Activated naive CD8-positive, alpha-beta T cell treated with anti-CD3 and anti-CD28 coated beads for 36 hours (primary cell): ENCODE measurements at places on chromosomes 11 and 22.

DNA sequence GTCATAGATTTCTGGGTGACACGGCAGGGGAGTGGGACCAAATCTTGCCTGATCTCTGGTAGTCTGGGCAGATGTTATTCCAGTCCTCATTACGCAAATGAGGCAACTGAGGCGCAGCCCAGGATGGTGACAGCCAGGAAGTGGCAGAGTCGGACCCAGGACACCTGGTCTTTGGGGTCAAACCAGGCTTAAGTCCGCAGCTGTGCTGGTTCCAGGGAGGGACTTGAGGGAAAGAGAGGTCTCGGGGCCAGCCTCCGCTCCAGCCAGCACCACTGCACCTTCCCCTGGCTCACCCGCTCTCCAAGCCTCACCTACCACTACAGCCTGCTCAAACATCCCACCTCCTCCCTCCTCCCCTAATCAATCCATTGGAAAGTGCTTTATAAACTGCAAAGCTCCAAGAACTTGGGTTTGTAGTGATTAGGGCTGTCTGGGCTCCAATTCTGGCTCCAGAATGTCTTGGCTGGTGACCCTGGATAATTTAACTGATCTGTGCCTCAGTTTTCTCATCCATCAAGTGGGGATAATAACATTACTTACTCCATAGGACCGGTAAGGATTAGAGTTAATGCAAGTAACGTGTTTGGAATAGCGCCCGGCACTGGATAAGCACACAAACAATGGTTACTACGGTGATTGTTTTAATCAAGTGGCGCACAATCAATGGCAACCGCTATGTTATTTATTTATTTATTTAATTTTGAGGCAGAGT is 526 bp upstream of the PNPLA5 start:
- H3K36me3 ChIP-seq, result no peaks in the 10 kb centered on the region
- H3K27ac ChIP-seq, result no peak overlapping the region
- no peak overlapping the region for H3K4me3 ChIP-seq
- H3K27me3 ChIP-seq, result peaks cover 44% of the 10 kb centered on the region
- H3K4me1 ChIP-seq, result no peaks in the 10 kb centered on the region
- DNase-seq, result no peak

DNA sequence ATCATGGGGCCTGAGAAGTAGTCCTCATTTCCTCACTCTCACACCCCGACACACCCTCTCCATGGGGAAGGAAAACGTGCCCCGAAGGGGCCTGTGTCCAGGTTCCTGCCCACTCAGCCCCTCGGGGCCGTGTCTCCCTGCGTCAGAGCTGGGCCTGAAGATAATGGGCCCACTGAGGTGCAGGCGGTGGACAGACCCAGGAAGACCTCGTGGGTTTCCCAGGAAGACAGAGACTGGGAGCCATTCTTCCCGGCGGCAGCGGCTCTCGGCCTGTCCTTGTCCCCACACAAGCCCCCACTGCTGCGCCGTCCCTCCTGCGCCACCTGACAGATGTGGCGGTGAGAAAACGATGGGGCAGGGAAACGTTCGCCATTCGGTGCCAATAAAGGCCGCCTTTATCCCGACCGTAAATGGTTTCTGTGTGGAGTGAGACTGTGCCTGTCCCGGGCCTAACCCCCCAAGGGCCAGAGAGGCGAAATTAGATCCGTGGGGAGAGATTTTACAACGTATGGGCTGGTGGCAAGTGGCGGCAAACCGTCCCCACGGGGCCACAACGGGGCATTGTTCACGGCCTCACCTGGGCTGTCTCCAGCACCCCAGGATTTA is 89.0 kb downstream of the CDKN1C start:
- peaks cover 2% of the 10 kb centered on the region for H3K4me1 ChIP-seq
- no peaks in the 10 kb centered on the region for H3K36me3 ChIP-seq
- DNase-seq, result no peak
- H3K27me3 ChIP-seq, result no peaks in the 10 kb centered on the region

- no peak overlapping the region for H3K27ac ChIP-seq
- H3K27me3 ChIP-seq, result no peaks in the 10 kb centered on the region
- no peaks in the 10 kb centered on the region for H3K36me3 ChIP-seq
- no peak for DNase-seq
- H3K4me3 ChIP-seq, result no peak overlapping the region
- H3K4me1 ChIP-seq, result no peaks in the 10 kb centered on the region
Observed at GRCh38 chr11:107006076-107006833, 12.0 kb downstream of the GUCY1A2 start.

- H3K27ac ChIP-seq, result no peak overlapping the region
- H3K4me1 ChIP-seq, result peaks cover 4% of the 10 kb centered on the region
- H3K27me3 ChIP-seq, result no peaks in the 10 kb centered on the region
- H3K4me3 ChIP-seq, result no peak overlapping the region
- DNase-seq, result peak; percentile 6
- peaks cover 2% of the 10 kb centered on the region for H3K36me3 ChIP-seq
Observed at GRCh38 chr22:45834795-45835194, 142.2 kb downstream of the WNT7B start.

DNA sequence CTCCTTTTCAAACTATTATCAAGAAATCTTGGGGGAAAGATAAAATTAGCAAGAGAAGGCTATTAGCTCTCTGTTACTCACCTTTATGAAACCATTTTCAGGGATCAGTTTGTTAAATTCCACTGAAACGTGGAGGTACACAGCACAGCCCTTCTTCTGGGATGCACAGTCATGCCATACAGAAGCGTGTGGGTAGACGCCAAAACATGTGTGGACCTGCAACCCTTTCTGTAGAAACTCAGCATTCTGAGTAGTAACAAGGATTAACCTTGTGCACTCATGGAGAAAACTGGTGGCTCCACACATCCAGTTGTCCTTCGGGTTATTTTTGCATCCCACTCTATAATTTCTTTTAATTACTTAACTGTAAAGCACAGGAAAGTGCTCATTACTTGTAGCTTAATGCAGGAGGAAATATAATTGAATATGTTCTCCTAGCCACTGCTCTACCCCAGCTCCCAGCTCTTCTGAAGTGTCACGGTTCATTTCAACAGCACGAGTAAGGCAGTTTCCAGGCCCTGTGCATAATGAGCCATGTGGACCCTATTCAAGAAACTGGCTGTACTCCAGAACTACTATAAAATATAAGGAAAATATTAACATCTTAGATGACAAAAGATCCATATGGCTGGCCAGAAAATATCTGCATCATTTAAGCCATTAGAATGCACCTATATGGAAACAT is 26.1 kb downstream of the BDNF start:
- H3K27me3 ChIP-seq, result no peaks in the 10 kb centered on the region
- H3K4me1 ChIP-seq, result no peaks in the 10 kb centered on the region
- no peak for DNase-seq
- no peak overlapping the region for H3K4me3 ChIP-seq
